ENCODE measurements at places on chromosomes 12 and 14.

DNA sequence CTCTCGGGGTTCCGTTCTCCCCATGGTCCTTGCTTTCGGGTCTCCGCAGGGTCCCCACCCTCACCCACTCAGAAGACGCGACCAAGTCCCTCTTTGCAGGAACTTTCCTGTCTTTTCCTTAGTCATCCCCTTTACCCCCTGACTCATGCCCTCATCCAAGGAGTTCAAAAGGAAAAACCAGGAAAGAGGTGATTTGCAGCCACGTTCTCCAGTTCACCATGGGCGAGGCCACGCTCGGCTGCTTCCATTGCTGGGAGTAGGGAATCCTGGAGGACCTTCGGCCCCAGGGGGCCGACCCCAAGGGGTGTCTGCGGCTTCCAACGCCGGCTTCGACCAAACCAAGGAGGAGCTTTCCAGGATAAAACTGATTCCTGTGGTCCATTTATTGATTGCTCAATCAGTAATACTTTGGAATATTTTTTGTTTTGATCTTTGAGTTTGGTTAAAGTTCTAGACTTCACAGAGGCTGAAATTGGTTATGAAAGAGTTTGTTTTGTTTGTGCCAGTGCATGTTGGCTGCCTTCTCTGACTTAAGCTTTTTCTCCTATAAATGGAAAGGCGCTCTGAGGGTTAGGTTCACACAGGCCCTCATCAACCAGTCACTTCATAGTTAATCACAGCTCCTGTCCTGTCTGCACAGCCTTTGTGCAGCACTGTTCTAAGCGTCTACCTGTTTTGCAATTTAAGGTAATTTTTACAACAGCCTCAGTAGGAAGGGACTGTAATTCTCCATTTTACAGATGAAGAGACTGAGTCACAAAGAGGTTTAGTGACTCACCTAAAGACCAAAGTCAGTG, 827 bp downstream of the ALDH2 start:
- no peak for DNase-seq

DNA sequence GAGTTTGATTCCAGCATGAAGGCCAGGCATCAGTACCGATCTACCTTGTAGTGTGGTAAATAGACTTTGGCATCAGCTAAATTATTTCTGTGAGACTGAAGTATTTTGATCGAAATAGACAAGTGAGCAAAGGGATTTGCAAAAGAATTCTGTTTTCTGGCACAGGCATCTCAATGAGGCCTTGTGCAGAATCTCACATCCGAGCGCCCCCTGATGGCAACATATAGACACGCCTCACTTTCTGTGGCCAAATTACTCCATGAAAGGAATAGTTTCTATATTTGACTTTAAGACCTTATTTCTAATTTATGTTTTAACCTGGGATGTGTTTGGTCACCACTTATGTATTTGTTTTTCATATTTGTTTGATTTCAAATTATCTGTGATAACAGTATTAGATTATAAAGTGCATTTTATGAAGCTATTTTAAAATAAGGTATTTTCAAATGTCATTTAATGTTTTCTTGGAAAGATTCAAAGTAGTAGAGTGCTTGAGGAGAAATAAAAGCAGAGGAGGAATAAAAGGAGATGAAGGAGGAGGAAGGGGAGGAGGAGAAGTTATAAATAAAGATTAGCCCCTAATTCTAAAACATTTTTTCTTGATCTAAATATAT, 731.9 kb downstream of the NRXN3 start:
- no peak for DNase-seq

DNA sequence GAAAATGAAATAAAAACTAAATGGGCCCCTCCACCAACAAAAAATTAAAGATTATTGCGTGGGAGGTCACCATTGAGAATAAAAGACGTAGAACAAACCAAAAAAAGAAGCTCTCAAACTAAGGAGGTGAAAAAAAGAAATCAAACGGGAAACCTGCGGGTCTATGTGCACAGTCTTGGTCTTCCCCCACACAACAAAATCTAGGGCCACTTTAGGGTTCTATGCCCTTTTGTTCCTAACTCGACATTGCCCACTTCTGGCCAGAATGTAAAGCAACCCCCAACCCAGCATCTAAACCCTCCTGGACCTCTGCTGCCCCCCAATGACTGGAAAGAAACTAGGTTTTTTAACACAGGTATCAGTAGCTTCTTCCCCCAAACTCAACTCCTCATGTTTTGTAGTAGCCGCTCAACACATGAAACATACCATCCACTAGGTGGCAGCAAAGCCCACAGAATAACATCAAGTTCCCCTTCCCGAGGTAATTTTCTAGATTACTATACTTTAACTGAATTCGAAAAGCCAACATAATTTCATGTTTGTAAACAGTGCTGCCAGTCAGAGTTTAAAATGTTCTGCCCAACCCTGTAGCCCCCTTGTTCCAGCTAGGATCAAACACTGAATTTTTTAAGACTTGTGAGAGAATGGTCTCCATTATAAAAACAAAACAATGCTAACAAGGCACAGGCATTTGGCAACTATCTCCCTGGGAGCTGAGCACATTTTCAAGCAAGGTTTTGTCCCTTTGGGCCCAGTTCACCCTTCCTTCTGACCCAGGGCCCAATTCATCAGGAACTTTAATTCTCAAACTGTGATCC, 18.7 kb downstream of the DAD1 start:
- no peak for DNase-seq

DNA sequence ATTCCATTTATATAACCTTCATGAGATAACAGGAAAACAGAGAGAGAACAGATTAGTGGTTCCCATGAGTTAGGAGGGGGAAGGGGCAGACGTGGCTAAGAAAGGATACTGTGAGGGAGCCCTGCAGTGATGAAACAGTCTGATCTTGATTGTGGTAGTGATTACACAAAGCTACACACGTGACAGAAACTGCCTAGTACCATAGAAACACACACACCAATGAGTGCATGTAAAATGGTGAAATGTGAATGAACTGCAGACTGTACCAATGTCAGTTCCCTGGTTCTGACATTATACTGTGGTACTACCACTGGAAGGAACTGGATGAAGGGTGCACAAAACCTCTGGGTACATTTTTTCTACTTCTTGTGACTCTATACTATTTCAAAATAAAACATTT, 36.9 kb downstream of the NRDE2 start:
- no peak for DNase-seq

DNA sequence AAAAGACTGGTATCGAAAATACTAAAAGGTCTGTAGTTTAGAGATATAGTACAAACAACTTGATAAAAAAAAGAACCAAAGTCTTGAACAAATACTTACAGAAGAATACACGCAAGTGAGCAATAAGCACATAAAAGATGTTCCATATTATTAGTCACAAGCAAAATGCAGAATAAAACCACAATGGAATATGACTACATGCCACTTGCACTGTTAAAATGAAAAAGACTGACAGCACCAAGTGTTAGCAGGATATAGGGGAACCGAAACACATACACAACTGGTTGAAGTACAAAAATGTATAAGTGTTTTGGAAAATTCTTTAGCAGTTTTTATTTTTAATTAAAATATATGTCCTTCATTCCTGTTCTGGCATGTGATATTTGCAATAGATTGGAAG, 3.6 kb downstream of the CLEC2A start:
- DNase-seq = no peak

DNA sequence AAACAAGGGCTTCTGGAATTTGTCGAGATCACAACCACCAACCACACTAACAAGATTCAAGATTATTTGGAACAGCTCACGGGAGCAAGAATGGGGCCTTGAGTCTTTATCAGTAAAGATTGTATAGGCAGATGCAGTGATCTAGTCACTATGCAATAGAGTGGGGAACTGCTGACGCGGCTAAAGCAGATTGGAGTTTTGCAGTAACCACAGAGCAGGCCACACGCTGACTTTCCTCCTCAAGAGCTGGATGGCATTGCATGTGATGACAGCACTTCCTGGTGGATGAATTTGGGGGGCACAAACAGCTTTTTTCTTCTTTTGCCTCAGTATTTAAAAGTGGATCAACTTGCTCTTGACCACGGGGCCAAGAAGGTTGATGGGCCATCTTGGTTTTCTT, 46.0 kb downstream of the KCNK13 start:
- no peak for DNase-seq

GRCh38 chr12:38785381-38785780, 120.0 kb downstream of the CPNE8 start:
- no peak for DNase-seq

DNA sequence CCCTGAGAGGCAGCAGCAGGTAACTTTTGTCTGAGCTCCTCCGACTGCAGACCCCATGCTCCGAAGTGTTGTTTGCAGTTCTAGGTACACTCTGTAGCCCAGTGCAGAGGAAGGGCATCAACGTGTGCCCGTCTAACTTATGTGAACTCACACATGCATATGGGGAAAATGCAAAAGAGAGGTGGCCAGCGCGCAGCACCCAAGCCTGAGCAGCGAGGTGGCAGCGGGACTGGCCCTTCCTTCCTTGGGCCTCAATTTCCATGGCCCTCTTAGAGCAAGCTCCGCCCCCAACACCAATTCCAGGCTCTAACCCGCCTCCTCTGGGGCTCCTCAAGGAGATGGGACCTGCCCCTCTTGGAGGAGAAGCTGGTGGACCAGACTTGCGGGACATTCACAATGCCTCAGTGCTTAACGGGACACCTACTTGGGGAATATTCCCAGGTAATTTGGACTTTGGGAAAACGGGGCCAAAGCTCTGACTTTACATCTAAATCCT, 27.7 kb downstream of the GPR68 start:
- no peak for DNase-seq

DNA sequence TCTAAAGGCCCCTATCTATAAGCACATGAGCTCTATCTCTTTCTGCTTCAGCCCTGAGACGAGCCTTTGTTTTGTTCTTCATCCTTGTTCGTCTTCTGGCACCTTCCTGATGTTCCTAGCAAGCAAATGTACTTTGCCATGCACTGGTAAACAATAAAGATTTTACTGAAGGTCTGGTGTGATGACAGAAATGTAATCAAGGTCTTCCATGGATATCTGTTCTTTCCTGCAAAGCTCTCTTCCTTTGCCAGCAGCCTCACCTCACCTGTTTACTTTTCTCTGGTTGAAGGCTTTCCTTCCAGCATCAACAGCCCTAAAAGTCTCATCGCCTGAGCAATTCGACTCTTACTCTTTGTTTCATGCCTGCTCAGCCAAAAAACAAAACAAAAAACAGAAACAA, 330.3 kb downstream of the PCNX1 start:
- DNase-seq = no peak

DNA sequence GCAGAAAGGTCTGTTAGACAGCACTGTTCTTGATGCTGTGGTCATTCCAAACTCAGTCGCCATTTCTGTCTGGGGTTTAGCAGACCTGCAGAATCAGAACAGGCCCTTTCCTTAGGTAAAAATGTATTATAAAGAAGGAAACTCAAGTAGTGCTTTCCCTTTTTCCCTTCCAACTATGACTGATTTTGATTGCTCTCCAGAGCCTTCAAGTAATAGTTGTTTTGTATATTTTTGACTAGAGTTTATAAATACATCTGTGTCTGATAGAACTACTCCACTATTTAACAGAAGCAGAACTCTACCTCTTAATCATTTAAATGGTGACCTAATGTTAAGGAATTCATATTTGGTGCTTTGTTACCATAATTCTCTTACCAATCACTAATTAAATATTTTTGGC, 74.0 kb downstream of the WNK1 start:
- DNase-seq = no peak

DNA sequence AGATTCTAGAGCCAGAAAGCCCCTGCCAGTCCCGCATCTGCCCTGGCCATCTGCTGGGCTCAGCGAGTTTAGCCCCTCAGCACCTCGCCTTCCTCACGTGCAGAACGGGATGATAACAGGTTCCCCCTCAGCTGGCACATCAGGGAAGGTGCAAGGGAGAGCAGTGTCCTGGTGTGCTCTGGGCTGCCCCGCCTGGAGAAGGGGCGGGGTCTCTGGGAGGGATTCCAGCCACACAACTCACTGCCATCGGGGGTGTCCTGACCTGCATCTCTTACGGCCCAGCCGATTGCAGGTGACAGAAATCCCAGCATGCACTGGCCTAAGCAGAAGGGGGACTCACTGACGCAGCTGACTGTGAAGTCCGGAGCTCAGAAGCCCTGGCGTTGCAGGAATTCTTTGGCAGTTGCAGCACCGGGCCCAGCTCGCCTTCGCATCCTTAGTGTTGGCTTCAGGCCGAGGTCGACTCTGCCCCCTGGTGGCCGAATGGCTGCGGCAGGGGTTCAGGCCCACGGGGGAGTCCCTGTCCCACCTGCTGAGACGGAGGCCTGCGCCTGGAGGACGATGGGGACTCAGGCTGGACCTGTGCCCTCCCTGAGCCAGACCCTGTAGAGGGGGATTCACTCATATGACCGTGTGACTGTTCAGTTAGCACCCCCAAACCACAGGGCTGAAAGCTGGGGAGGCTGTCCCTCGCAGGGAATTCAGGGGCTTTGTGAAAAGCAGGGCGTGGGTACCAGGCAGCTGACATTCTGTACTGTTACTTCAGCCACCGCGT, 178.6 kb downstream of the ADGRD1 start:
- peak; percentile 77 for DNase-seq

DNA sequence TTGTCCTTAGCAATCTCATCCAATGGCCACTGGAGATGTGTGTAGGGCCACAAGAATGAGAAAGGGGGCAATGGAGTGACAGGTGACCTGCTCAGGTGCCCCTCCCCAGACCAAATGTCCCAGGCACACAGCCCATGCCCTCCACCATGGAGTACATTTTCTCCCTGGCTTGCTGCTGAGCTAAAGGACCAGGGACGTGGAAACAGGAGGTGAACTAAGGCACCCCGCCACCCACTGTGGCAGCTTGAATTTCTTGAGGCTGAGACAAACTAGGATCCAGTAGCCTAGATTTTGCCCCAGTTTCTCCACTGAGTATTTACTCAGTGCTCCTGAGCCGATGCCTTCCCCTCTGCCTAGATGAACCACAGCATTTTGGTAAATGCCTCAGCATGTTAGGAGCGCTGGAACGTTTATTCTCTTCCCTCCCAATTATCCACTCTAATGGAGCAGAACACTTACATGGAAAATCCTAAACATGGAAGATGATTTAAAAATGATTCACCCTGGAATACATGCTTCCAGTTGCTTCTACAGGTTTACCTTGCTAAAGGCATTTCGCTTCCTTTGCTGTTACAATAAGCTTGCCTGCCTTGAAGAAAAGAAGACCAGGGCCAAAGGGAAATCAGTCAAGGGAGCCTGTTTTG, 198.0 kb downstream of the ZFP36L1 start:
- no peak for DNase-seq

- DNase-seq = no peak
Observed at GRCh38 chr12:88985011-88985410, 367.3 kb downstream of the DUSP6 start.

- DNase-seq = no peak
Observed at GRCh38 chr12:121596526-121596925, 15.7 kb upstream of the KDM2B start.

DNA sequence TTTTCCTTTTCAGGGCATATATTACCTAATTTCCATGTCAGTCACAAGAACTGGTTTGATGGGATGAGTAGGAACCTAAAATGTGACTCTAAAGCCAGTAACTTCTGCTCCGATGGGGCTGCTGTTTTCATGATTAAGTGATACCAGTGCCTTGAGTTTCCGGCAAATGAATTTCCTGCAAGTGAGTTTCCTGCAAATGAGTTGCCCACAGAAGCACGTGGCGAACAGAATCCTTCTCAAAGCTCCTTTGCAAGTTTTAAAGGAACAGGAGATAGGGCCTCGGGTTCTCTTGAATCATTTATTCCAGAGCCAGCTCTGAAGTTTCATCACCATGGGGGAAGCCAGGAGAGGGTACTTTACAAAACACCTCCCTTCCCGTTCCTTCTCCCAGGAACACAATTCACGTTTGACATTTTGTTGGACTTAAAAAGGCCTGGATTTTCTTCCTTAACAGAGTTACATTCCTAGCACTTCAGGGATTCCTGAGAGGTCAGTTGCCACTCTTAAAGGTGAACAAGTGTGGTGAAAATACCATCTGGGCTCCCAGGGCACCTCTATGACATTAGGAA, 2.2 kb upstream of the PPTC7 start:
- DNase-seq = no peak

GRCh38 chr12:121413917-121414316, 14.0 kb downstream of the RNF34 start:
- DNase-seq = no peak

Measured in stimulated activated CD4-positive, alpha-beta T cell treated with anti-CD3 and anti-CD28 coated beads, TNF-alpha, amount 100 ng/mL, for 1 hour (primary cell).